ENCODE measurements at places on chromosomes 11 and 22.

- DNase-seq = no peak
These were observed 5.5 kb downstream of the CERK start for GRCh38 chr22:46732513-46732912.

- DNase-seq = no peak
These were observed 10.8 kb upstream of the DAGLA start for GRCh38 chr11:61669417-61669816.

DNA sequence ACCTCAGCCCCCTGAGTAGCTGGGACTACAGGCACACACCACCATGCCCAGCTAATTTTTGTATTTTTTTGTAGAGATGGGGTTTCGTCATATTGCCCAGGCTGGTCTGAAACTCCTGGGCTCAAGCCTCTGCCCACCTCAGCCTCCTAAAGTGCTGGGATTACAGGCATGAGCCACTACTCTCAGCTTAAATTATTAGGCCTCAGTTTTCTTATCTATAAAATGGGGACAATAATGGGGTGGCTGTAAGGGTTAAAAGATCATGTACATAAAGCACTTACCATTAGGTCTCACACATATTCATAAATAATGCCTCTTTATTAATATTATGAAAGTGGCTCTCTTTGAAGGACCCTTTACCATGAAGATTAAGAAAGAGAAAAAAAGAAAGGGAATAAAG lies 31.5 kb upstream of the CKAP5 start:
- DNase-seq = no peak

DNA sequence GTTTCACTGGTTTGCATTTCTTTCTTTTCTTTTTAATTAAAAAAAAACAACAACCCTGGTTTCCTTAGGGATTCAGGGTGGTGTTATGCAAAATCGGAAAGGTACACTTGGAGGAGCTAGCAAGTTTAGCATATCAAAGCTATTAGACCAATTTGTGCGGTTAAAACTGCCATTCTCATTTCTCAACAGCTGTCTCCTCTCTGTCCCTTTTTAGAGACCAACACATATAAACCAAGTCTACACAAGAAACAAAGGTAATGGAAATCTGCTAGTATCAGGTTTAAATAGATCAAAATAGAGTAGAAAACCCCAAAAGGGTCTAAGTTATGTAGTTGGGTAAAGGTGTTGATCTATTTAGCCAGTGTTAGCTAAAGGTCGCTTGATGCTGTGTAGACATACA lies 1.7 kb upstream of the SESN3 start:
- DNase-seq = no peak

DNA sequence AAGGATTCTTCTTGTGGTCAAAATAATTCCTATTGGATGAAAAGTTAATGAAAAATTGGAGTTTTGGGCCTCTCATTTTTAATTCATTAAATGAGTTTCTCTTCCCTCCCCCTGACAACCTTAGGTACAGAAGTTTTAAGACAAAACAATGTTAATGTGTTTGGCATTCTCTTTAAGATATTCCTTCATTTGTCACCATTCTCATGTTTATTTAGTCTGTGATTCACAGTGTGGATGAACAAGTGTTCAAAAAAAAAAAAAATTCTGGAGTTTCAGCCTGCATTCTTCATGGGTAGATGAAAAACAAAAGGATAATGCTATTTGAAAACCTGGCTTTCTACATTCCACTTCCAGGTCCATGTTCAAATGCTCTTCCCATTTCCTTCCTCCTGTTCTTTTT lies 172.6 kb upstream of the LUZP2 start:
- DNase-seq = no peak

DNA sequence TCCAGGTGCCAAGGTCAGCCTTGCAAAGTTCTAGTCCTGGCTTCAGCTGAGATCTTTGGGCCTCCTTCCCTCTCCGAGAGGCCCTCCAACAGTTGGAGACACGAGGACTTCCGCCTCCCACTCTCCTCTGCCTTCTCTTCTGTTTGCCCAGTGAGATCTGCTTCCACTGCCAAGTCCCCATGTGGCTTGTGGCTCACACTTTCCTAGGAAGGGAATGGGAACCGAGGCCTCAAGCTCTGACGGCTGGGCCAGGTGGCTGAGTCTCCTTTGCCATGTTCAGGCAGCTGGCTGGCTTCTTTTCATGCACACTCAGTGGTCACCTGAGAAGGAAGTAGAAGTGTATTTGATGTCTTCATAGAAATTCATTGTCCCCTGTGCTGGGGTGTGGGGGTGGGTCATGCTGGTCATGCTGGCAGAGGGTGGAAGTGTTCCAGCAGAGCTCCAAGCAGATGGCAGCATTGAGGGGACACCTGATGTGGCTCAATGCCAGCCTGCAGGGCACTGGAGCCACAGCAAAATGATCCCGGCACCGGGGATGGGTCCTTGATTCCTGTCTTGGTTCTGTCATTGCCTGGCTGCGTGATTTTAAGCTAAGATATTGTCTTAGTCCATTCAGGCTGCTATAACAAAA lies 130.4 kb downstream of the ADAMTS15 start:
- no peak for DNase-seq

- no peak for DNase-seq
These were observed 103.3 kb downstream of the MED15 start for GRCh38 chr22:20610757-20611156.

GRCh38 chr11:17267576-17267975 lies 9.0 kb upstream of the NUCB2 start:
- DNase-seq = no peak

- no peak for DNase-seq
These were observed 6.0 kb upstream of the YWHAH start for GRCh38 chr22:31938296-31938695.

GRCh38 chr11:31671681-31672080 lies 139.4 kb downstream of the PAX6 start:
- no peak for DNase-seq

- no peak for DNase-seq
These were observed 67.9 kb downstream of the KCNC1 start for GRCh38 chr11:17802491-17802890.

GRCh38 chr22:36191106-36191836 lies 10.3 kb downstream of the APOL4 start:
- no peak for DNase-seq

GRCh38 chr22:48704335-48704734 lies 1123.3 kb downstream of the BRD1 start:
- DNase-seq = no peak

DNA sequence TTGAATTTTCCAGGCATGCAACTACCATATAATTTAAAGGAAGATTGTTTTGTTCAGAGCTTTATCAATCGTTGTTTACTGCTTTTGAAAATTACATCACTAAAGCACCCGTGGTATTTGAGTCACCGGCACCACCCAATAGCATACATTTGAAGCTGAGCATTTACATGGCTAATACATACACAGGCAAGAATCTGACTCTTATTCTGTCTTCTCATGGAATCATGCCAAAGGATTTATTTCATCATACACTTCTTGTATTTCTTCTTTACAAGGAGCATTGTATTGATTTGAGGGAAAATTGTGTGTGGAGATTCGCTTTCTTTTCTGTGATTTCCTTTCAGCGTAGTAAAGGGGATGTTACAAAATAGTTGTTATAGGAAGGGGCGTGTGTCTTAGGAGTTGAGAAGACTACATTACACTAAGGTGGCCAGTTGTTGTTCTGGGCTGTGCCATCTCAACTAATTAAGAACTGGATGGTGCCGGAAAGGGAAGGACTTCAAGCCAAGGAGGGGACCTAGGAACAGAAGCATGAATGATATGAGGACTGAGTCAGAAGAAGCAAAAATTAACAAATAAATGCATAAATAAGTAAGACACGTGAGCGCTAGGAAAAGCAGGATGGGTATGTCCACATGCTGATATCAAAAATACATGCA lies 12.9 kb upstream of the CD3E start:
- DNase-seq = no peak

- DNase-seq = no peak
These were observed 44.0 kb downstream of the RPUSD4 start for GRCh38 chr11:126167488-126167887.

GRCh38 chr11:122734848-122735496 lies 79.5 kb downstream of the UBASH3B start:
- DNase-seq = no peak

DNA sequence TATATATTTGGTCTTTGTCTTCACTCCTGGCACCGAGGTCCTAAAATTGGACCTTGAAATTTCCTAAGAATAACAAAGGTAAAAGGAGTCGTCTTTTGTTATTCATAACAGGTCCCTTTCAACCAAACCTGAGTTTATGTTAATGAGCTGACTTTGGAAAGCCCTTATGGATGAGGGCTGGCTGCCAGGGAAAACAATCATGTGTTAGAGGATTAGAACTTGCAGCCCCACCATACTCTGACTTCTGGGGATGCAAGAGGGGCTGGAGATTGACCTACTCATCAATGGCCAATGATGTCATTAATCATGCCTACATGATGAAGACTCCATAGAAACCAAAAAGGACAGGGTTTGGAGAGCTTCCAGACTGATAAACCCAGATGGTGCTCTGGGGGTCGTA lies 118.9 kb downstream of the MRTFA start:
- no peak for DNase-seq

GRCh38 chr22:29539105-29539504 lies 14.5 kb downstream of the THOC5 start:
- no peak for DNase-seq
